ENCODE measurements at places on chromosomes 16 and 17.

- no peak for DNase-seq
Measured at GRCh38 chr16:920717-921116, 50.1 kb downstream of the LMF1 start.

GRCh38 chr17:21378553-21378952 lies 2.4 kb downstream of the KCNJ12 start:
- DNase-seq = no peak

DNA sequence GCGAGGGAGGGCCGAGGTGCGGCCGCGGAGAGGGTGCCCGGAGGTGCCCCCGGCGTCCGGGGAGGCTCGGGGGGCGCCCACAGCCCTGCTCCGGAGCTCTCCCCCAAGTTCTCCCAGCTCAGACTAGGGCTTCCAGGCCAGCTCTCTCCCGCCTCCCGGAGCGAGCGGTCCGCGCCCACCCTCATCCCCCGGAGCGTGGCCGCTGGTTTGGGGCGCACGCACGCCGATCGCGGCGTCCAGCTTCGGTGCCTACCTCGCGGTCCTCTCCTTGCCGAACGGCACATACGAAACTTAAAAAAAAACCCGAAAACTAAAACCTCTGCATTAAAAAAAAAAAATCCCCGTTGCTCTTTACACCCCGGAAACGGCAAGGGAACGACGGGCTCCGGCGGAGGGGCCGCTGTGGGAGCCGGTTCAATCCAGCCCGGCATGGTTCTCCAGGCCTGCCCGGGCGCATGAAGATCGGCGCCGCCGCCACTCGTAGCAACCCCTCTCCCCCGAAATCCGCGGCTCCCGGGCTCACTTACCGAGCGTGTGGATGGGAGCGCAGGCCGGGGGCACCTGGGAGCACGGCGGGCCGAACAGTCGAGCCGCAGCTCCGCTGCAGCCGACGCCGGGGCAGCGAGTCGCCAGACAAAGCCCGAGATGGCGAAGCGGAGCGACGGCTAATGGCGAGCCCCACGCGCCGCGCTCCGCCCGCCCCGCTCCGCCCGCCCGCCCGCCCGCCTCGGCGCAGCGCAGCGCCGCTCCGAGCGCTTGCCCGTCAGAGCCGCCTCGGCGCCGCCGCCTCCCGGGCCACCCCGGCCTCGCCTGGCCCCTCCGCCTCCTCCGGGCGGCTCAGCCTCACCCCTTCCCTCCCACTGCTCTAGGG lies 973 bp upstream of the UBTF start:
- DNase-seq = peak; percentile 61

- DNase-seq = no peak
Measured at GRCh38 chr17:50058296-50058953, 2.5 kb downstream of the ITGA3 start.

- peak; percentile 95 for DNase-seq
Measured at GRCh38 chr17:47840742-47841487, at the start of gene SCRN2. TSS of gene SCRN2 (minus strand) at chr17:47841273. CDS start at chr17:47840843, 430 bp downstream.

GRCh38 chr16:69329369-69330285 lies 761 bp downstream of the PDF start:
- DNase-seq = peak; percentile 54

- peak; percentile 66 for DNase-seq
Measured at GRCh38 chr17:28484296-28484695, 10.9 kb downstream of the SLC13A2 start.

DNA sequence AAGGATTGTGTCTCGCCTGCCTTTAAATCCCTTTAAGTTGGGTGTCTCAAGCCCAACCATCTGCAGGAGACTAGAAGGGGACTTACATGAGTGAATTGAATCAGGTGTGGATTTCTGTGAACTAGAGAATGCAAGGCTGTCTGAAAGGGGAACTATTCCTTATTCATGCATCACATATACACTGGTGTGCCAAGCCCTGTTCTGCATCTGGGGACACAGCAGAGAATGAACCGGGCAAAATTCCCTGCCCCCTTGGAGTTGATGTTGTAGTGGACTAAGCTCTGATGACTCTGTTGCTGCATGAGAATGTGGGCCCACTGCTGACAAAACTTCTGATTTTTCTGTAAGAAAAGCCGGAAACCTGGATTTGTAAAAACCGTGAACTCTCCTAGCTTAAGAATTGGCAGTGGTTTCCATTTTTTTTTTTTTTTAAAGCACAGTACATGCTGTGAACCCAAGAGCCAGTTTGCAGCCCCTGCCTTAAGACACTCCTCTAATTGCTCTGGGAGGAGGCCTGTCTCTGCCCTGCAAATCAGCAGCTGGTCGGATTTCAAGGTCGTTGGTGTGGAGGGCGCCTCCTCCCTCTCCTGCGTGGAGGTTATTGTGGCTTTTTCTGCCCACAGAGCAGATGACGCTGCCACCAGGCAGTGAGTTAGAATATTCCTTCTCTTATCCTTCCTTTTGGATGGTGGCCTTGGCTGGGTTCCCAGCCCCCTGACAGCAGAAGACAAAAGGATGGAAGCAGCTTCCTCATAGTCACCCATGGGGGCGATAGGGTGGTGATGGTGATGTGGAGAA lies 131.0 kb downstream of the PRKCB start:
- no peak for DNase-seq

DNA sequence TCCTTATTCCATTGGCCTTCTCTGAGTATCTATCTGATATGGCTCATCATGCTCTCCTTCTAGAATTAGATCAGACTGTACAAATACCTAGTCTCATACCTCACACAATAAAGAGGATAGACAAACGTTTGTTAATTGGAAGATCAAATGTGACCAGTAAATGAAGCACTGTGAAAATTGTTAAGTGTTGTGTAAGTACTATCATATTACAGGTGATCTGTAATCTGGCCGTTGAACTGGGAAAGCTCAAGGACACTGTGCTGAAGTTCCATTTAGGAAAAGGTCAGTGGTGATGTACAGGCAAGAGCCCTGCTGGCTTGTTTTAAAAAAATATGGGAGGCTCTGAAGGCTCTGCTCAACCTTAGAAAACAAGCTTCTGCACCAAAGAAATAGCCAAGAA lies 38.5 kb upstream of the CORO6 start:
- no peak for DNase-seq

- DNase-seq = no peak
Measured at GRCh38 chr16:78509965-78510364, 410.5 kb downstream of the WWOX start.

GRCh38 chr17:13460261-13461000 lies 141.3 kb downstream of the HS3ST3A1 start:
- DNase-seq = no peak

All from GM12892 (cell line).